Nucleus accumbens (tissue), 56 donors: ENCODE measurements at places on chromosomes 3 and 15.

DNA sequence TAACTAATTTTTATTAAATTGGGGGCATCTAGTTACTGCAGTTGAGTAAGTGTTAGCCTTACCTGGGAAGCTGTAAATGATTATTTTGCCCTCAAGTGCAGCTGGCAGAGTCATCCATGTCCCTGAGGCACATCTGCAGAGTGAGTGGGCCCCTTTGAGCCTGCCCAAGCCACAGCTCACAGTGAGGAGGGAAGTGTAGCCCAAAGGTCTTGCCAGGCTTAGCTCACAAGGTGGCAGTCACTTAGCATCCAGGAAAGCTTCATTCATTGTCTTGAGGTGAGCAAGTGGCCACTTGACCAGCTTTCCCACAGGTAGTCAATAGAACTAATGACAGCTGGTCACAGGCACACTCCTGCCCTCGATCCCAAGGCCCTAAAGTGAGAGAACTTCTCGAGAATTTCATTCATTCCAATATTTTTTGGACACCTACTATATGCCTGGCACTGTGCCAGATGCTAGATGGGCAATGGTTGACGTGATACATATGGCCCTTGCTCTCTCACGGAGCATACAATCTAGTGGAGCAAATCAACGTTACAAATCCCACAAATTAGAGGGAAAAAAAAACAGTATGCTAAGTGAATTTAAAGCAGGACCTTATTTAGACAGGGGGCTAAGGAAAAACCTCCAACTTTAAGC, 163.3 kb upstream of the IL12A start:
- no peak for DNase-seq

DNA sequence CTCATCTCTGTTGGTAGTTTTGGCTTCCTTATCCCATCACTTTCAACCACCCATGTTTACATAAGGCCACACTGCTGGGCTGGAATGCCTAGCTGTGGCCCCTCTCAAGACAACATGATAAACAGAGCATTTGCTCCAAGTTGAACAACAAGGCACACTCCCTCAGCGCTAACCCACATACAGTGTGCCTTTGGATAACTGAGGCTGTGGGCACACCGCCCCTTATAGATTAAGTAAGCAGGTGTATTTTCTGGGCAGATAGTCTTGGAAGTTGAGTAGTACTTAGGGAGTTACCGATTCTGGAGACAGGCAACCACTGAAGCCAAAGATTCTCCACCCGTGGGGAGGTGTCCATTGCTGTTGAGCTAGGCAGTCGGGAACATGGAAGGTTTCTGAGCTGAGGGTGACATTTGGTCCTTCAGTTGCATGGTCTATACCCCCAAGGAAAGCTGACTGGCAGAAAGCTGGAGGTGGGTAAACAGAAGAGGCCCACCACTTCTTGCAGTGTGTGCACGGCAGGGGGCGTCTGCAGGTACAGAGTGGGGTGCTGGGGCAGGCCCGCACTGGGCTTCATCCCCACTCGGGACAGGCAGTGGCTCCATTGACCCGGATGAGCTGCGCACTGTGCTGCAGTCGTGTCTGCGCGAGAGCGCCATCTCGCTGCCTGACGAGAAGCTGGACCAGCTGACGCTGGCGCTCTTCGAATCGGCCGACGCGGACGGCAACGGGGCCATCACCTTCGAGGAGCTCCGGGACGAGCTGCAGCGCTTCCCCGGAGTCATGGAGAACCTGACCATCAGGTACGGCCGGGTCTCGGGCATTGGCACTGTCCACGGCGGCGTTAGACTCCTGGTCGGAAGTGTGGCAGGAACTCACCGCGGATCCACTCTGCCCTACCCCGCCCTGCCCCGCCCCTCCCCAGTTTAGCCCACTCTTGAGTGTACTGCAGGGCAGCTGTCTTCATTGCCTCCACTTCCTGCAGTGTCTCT, 16.8 kb downstream of the NOX5 start:
- DNase-seq = no peak

- DNase-seq = no peak
Observed at GRCh38 chr15:43878446-43878845, 51.6 kb downstream of the WDR76 start.

GRCh38 chr15:73700041-73700842, 16.1 kb downstream of the CD276 start:
- DNase-seq = peak; percentile 50

DNA sequence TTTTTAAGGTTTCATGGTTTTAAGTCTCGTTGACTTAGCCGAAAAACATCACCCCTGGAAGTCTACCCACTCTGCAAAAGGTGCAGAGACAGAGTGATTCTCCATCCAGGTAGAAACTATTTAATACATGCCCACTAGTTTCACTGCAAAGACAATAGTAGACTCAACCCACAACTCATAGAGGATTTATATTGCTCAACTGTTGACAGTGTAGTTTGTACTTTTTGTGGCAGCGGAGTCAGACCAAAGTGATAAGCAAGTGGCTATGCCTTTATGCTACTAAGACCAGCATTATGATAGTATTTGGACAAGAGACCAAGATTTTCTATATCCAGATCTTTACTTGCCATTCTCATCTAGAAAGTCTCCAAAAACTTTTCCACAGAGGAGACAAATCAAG, 98.8 kb upstream of the ZBTB20 start:
- no peak for DNase-seq

GRCh38 chr15:35679186-35679585, 133.2 kb upstream of the DPH6 start:
- DNase-seq = no peak

DNA sequence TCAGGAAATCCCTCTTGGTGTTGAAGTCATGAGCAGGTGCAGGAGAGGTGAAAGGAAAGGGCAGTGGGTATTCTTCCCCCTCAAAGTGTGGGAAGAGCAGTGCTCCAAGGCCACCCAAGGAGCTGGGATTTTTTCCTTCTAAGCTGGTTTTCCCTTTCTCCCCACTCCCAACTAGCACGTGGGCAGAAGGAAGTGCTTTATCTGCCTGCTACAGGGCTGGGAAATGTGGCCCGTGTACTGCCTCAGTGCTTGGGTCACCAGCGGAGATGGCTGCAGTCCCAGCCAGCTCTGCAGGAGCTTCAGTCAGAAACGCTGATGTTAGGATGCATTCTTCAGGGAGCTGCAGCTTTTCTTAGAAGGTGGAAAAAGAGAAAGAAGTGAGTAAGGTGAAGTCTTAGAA, 99.2 kb downstream of the CACNA1D start:
- no peak for DNase-seq

- no peak for DNase-seq
Observed at GRCh38 chr3:52998771-52999513, 46.9 kb downstream of the SFMBT1 start.

DNA sequence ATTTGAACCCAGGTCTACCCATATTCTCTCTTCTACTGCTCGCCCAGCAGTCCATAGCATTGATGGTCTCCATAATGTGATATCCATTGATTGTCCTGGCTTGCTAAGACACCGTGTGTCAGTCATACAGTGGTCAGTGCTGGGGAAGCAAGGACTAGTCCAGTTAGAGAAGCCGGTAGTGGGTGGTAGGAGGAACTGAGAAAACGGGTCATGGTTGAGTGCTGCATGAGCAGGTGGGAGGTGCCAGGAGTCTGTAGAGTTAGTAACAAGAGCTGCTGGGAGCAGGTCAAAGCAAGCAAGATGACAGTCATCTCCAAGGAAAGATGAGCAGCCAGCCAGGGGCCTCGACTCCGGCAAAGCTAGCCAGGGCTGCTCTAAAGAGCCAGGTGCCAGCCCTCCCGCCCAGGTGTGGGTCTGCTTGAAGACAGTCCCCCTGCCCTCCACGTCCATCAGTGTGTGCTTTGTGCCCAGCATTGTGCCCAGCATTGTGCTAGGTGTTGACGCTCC, 29.5 kb upstream of the USP3 start:
- no peak for DNase-seq

DNA sequence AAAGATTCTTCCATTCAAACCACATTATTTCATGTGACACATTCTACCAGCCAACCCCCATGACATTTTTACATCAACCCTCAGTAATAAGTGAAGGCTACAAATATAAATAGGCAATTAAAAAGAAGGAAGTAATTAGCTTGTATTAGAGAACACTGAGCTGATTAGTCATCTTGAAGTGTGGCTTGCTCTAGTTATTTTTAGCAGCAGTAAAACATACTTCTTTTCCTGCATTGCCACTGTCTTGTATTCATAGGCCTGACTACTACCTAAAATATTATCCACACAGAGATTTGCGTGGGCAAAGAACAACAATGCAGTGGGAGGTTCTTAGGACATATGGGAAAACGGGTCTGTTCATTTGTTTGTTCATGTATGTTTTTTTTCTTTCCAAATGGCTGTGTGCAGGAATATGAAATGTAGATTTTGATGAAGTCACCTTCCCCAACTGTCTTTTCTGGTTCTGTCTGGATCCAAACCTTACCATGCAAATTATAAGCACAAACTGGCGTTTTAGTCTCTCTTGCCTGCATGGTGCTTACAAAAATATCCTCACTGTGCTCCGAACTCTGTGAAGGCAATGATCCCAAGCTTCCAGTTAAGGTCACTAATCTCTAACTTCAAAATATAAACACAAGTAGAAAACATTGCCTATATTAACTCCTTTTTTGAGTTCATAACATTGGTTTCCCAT, 31.5 kb upstream of the TM4SF4 start:
- DNase-seq = no peak
